ENCODE measurements at places on chromosomes 12 and 14. TPM values are rescaled to one million over a fixed set of nuclear protein-coding genes. Genes with fewer than 3 reads are reported as not detected.

NOC4L gene
- total RNA-seq, result 16.4 TPM

TRIM9 gene
- 0.63 TPM for total RNA-seq

HOXC13 gene
- not detected for total RNA-seq

ERBB3 gene
- not detected for total RNA-seq

NPFF gene
- not detected for total RNA-seq

DYNLL1 gene
- 142 TPM for total RNA-seq

- H3K27me3 ChIP-seq, result no peaks in the 10 kb centered on the region
- H3K4me3 ChIP-seq, result no peak overlapping the region
- no peak overlapping the region for H3K27ac ChIP-seq
- no peaks in the 10 kb centered on the region for H3K4me1 ChIP-seq
- DNase-seq, result no peak
Observed at GRCh38 chr12:91361864-91362263, 179.2 kb upstream of the DCN start.

DNA sequence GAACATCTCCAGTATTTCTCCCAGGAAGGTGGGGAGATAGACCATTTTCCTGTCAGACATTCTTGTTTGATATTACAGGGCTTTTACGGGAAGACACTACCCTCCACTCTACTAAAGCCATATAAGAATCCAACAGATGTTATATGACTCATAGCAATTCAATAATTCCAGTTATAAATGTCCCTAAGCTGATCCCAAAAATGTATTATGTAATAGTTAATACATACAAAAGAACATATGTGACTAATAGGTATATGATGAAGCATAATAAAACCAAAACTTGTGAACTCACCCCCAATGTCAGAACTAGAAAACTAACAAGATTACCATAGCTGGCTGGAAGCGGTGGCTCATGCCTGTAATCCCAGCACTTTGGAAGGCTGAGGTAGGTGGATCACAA lies 84.2 kb downstream of the EFCAB11 start:
- no peaks in the 10 kb centered on the region for H3K27me3 ChIP-seq
- no peak for DNase-seq
- H3K4me1 ChIP-seq, result no peaks in the 10 kb centered on the region
- no peak overlapping the region for H3K4me3 ChIP-seq
- no peak overlapping the region for H3K27ac ChIP-seq
- H3K36me3 ChIP-seq, result no peaks in the 10 kb centered on the region

DNA sequence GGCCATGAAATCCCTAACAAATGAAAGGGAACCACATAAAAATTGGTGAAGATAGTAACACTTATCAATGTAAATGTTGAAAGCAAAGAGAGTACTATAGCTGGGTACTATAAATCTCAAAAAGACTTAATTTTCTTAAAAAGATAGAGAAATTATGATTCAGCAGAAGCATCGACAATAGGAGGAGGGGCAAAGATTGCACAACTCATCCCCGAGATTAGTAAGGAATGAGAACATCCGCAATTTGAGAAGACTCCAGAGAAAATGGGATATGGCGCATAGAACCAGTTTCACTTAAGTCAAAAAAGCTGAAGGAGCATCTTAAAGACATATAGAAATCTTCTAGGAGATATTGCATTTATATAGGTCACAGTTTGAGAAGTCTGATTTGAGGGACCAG lies 220.2 kb upstream of the SLC16A7 start:
- no peak overlapping the region for H3K27ac ChIP-seq
- H3K36me3 ChIP-seq, result no peaks in the 10 kb centered on the region
- no peaks in the 10 kb centered on the region for H3K27me3 ChIP-seq
- H3K4me3 ChIP-seq, result no peak overlapping the region

DNA sequence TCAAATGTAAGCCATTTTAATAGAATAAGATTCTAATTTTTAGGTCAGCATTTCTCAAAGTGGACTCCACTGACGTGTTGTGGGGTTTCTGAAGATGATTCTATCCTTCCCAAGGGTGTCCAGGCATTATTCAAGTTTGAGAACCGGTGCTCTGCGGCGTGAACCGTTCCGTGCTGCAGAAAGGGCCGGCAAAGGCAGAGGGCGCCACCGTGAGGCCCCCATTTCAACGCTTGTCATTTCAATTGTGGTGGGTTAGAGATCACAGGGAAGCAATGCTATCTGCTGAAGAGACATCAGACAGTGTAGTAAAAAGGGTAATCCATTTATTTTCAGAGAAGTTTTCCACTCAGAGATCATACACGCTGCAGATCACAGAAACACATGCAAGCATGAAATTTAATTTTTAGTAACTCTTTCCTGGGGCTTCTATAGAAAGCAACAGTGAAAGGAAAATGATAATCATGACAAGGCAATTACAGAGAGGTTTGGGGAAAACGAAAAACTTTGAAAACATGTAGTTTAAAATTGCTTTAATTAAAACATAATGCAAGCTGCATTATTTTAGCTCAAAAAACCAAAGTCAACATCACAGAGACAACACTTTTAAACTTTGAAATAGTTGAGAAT lies 201.7 kb downstream of the EXOC5 start:
- H3K36me3 ChIP-seq, result no peaks in the 10 kb centered on the region
- H3K27me3 ChIP-seq, result peaks cover 9% of the 10 kb centered on the region
- no peak overlapping the region for H3K27ac ChIP-seq

- DNase-seq, result peak; percentile 78
- H3K4me1 ChIP-seq, result no peaks in the 10 kb centered on the region
- no peak overlapping the region for H3K4me3 ChIP-seq
- H3K27ac ChIP-seq, result no peak overlapping the region
- H3K36me3 ChIP-seq, result no peaks in the 10 kb centered on the region
Observed at GRCh38 chr14:20934148-20934762, 21.0 kb upstream of the RNASE2 start.

- peak within 1 kb of the TSS; percentile 91 for H3K27ac ChIP-seq
- peaks cover 21% of the 10 kb centered on the region for H3K4me1 ChIP-seq
- DNase-seq, result peak; percentile 94
Observed at GRCh38 chr14:67487937-67488893, at the start of gene TMEM229B. TSS of gene TMEM229B (minus strand) at chr14:67488721. CDS start at chr14:67473923, 14,798 bp downstream.

- peaks cover 76% of the 10 kb centered on the region for H3K36me3 ChIP-seq
- no peak overlapping the region for H3K4me3 ChIP-seq
Observed at GRCh38 chr12:47782372-47782770, 9.3 kb downstream of the SLC48A1 start.

DNA sequence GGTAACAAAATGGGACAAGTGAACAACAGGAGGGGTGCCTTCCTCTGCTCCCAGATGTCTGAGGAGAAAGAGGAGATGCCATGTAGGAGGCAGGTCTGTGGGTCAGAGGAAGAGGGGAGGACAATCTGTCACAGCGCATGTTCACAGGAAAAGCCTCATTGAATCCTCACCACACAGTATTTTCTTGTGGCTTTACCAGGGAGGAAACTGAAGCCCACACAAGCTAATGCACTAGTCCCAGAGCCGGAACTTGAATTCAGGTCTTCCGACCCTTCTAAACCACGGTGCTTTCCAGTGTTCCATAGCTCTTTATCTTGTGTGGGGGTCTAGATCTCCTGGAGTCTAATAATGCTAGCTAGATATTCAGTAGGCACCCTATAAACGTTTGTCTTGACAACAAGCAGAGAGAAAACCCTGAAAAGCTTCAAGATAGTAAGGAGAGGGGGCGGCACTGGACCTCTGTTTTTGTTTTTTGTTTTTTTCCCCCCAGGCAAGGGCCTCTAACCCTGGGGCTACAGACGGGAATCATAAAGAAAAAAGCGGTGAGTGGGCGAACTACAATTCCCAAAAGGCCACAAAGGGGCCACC lies 371 bp upstream of the SHMT2 start:
- H3K36me3 ChIP-seq, result peaks cover 33% of the 10 kb centered on the region
- H3K4me3 ChIP-seq, result peak overlapping the region; percentile 72
- peaks cover 30% of the 10 kb centered on the region for H3K27me3 ChIP-seq
- H3K4me1 ChIP-seq, result peaks cover 85% of the 10 kb centered on the region

GRCh38 chr12:71360013-71360412 lies 79.6 kb upstream of the LGR5 start:
- no peak overlapping the region for H3K4me3 ChIP-seq
- no peak overlapping the region for H3K27ac ChIP-seq
- no peaks in the 10 kb centered on the region for H3K27me3 ChIP-seq
- no peaks in the 10 kb centered on the region for H3K36me3 ChIP-seq
- no peaks in the 10 kb centered on the region for H3K4me1 ChIP-seq

- H3K4me1 ChIP-seq, result peaks cover 38% of the 10 kb centered on the region
- H3K4me3 ChIP-seq, result no peak overlapping the region
- no peak for DNase-seq
- no peaks in the 10 kb centered on the region for H3K36me3 ChIP-seq
- no peaks in the 10 kb centered on the region for H3K27me3 ChIP-seq
Observed at GRCh38 chr12:92769124-92769901, 66.5 kb downstream of the PLEKHG7 start.

DNA sequence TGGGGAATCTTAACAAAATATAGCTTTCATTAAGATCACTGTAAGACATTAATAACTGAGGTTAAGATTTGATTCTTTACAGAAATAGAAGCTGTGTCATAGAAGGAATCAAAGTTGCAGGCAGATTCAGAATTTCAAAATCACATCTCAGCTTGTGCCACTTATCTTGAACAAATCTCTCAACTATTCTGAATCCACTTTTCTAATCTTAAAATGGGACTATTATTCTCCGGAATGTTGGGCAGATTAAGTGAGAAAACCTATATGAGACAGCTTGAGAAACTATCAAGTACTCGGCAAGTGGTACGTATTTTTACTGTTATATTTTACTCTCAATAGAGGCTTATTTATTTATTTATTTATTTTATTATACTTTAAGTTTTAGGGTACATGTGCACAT lies 28.4 kb downstream of the PZP start:
- H3K27ac ChIP-seq, result no peak overlapping the region
- no peak for DNase-seq
- no peak overlapping the region for H3K4me3 ChIP-seq
- H3K4me1 ChIP-seq, result no peaks in the 10 kb centered on the region
